ENCODE measurements at places on chromosomes 1 and 21.

DNA sequence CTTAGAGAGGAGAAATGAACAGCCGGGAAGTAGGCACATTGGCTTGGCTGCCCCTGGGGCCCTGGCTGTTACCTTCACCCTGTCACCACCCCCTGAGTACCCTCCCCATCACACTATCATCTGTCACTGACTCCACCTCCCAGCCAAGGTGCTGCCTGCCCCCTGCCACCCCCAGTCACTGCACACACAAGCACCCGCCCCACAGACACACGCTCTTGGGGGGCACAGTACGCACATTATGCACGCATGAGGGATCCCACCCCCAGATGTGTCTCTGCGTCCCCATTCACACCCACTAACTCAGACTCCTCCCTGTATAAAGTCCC lies 223.3 kb downstream of the PTPRU start:
- no peak for DNase-seq

GRCh38 chr1:41456847-41457540 lies 27.5 kb downstream of the EDN2 start:
- no peak for DNase-seq

DNA sequence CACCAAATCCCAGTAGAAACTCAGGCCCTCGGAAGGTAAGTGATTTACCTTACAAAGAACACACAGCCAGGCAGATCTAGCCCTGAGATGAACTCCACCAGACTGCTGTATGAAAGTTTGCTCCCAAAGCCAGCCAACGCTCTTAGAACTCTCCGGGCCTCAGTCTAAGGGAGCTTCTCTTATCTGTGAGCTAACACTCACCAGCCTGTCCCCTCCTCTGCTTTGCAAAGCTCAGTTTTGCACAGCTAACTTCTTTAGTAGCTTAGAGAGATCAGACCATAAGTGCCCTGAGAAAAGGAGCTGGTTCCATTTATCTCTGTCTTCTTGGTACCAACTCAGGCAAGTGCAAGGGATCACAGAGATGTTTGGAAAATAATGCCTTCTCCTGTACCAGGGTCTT lies 195.8 kb upstream of the JUN start:
- DNase-seq: no peak

GRCh38 chr1:179510038-179510437 lies 65.7 kb downstream of the NPHS2 start:
- no peak for DNase-seq

GRCh38 chr1:27109103-27109822 lies 45.7 kb downstream of the SLC9A1 start:
- DNase-seq: no peak

DNA sequence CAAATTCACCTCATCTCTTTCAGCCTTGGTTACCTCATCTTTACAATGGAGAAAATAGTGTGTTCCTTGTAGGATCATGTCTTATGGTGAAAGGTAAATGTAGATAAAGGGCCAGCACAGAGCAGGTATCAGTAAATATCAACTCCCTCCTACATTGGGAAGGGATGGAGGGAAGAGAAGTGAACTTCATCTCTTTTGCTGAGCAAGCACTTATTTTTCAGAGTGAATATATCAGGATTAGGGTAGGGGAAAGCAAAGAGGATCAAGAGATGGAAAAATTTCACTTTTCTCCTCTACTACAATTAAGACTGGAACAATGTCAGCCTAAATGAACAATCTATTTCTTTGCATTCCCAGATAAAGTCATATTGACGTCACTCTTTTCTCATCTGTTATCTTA lies 193.8 kb upstream of the JUN start:
- no peak for DNase-seq

GRCh38 chr1:244049162-244050013 lies 1.7 kb upstream of the ZBTB18 start:
- DNase-seq: peak; percentile 25

- peak; percentile 64 for DNase-seq
These were observed 53.4 kb upstream of the RGS18 start for GRCh38 chr1:192104852-192105251.

- DNase-seq: peak; percentile 91
These were observed 14.8 kb downstream of the HSPG2 start for GRCh38 chr1:21922090-21923013.

- DNase-seq: no peak
These were observed 79.2 kb downstream of the NRDC start for GRCh38 chr1:51799372-51799771.

DNA sequence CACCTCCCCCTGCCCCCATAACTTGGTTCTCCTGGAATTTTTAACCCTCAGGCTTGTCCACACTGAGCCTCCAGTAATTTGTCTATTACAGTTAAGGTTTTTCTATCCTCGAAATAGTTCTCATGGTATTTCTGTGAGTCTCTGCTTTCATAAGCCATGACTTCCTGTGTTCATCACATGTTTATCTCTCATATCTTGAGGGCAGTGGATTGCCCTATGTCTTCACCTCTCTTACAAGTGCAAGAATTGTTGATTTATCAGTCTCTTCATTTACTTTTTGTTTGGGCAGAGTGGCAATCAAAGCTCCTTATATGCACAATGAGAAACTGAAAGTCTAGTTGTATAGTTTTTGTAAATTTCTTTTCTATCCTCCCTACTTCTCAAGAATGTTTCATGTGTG lies 328.4 kb downstream of the PLA2G4A start:
- no peak for DNase-seq

GRCh38 chr1:29237852-29238619 lies 1.7 kb downstream of the PTPRU start:
- DNase-seq: peak; percentile 20

GRCh38 chr1:19432943-19433718 lies 52.2 kb downstream of the CAPZB start:
- no peak for DNase-seq

DNA sequence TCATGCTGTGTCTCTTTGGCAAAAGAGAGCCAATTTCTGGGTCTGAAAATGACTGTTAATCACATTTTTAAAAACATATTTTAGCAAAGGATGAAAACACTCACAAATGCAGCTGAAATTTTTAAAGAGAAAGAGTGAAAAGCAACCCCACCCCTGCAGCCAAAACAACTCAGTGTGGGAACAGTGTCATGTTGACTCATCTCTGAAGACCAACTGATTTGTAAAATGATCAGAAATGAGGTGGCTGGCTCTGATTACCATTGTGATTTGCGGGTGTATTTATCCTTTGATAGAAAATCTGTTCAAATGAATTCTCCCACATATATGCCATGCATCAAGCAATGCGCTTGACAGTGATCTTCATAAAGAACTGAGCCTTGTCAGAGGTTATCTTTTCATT lies 287.0 kb upstream of the ESRRG start:
- DNase-seq: no peak

DNA sequence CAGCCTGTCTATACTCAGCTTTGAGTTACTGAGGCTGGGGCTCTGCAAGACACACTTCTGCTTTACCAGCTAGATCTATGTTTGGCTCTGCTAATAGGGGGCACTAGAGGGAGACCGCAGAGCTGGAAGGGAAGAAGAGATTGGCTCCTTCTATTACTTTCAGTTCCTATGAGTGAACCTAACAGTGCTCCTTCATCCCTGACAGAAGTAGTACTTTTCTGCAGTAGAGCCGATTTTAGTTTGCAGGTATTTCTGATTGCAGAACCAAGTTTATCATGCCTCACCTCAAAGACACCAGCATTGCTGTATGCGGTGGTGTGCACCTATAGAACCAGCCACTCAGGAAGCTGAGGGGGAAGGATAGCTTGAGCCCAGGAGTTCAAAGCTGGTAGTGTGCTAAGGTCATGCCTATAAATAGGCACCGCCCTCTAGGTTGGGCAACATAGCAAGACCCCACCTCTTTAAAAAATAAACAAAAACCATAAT lies 5.7 kb upstream of the ZDHHC18 start:
- no peak for DNase-seq

GRCh38 chr1:108962681-108963051 lies 618 bp downstream of the CLCC1 start:
- peak; percentile 55 for DNase-seq

- no peak for DNase-seq
These were observed 43.7 kb downstream of the BTBD8 start for GRCh38 chr1:92123868-92124267.

- peak; percentile 77 for DNase-seq
These were observed 67.9 kb downstream of the SCMH1 start for GRCh38 chr1:41174170-41174569.

- no peak for DNase-seq
These were observed 311.5 kb downstream of the SETD4 start for GRCh38 chr21:35748678-35749314.

GRCh38 chr1:71621785-71622184 lies 541.0 kb upstream of the ZRANB2 start:
- peak; percentile 80 for DNase-seq

All from kidney tubule cell (primary cell).